DMS79 (cell line): ENCODE measurements at places on chromosomes 13 and 19.
A peak's percentile ranks its signal among the peaks of the same experiment; 100 is the strongest.

GRCh38 chr13:109348519-109349258 is 437.7 kb downstream of the IRS2 start:
- no peak for DNase-seq

DNA sequence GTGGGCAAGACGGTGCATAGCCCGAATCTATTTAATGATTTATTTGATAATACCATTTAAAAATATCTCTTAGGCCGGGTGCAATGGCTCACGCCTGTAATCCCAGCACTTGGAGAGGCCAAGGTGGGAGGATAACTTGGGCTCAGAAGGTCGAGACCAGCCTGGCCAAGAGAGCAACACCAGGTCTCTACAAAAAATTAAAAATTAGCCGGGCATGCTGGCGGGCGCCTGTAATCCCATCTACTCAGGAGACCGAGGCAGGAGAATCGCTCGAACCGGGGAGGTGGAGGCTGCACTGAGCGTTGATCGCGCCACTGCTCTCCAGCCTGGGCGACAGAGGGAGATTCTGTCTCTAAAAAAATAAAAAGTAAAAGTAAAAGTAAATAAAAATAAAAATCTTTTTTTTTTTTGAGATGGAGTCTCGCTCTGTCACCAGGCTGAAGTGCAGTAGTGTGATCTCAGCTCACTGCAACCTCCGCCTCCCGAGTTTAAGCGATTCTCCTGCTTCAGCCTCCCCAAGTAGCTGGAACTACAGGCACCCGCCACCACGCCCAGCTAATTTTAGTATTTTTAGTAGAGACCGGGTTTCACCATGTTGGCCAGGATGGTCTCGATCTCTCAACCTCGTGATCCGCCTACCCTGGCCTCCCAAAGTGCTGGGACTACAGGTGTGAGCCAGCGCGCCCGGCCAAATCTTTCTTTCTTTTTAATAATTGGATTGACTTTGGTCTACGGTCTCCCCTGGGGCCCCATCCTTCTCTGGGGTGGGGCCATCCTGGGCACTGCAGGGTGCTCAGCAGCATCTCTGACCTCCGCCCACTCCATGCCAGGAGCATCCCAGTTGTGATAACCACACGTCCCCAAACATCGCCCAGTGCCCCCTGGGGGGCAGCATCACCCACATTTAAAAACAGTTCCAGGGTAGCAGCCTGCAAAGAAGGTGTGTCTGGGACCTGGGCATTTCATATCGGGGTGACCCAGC is 90.7 kb downstream of the GNG7 start:
- DNase-seq = no peak

GRCh38 chr19:15850385-15850784 is 34.9 kb upstream of the OR10H1 start:
- DNase-seq = no peak

DNA sequence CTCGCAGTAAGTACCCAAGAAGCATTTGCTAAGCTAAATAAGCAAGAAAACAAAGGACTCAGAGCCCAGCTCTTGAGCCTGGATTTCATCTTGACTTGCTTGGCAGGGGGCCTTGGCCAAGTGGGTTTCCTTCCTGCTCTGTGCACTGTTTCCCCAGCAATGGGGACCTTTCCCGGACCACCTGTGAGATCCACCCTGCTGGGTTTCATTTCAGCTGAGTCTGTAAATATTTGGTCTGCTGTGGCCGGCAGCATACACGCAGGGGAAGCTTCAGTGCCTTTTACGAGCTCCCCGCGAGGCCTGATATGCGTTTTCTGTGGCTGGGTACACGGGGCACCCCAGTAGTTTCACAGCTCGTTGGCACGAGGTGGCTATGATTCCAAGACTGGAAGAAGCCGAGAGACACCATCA is 12.4 kb upstream of the TINCR start:
- DNase-seq = peak; percentile 92

DNA sequence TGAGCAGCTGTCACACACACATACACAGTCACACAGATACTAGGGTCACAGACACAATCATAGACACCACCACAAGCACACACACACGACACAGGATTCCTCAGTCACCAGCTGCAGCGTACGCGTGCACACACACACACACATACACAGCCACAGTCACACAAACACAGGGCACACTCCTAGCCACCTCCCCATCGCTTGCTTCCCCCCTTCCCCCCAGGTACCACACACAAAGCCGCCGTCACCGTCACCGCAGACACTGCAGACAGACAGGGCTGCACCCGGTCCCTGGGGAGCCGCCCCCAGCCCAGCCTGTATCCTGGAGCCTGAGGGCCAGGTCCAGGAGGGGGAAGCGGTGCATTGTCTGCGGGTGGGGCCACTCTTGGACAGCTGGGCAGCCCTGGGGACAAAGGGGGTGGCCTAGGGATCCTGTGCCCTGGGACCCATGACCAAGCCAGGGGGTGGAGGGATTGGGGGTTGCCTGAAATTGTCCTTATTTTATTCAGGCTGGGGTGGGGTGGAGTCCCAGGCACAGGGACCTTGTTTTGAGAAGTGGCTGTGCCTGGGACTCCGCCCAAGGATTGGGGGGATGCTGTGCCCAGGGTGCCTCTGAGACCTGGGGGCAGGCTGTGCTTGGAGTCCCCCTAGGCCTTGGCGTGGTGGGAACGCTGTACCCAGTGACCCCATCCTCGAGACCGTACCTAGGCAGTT is 957 bp downstream of the NUMBL start:
- DNase-seq = no peak

GRCh38 chr13:110426735-110427134 is 119.7 kb downstream of the COL4A2 start:
- DNase-seq = peak; percentile 85

DNA sequence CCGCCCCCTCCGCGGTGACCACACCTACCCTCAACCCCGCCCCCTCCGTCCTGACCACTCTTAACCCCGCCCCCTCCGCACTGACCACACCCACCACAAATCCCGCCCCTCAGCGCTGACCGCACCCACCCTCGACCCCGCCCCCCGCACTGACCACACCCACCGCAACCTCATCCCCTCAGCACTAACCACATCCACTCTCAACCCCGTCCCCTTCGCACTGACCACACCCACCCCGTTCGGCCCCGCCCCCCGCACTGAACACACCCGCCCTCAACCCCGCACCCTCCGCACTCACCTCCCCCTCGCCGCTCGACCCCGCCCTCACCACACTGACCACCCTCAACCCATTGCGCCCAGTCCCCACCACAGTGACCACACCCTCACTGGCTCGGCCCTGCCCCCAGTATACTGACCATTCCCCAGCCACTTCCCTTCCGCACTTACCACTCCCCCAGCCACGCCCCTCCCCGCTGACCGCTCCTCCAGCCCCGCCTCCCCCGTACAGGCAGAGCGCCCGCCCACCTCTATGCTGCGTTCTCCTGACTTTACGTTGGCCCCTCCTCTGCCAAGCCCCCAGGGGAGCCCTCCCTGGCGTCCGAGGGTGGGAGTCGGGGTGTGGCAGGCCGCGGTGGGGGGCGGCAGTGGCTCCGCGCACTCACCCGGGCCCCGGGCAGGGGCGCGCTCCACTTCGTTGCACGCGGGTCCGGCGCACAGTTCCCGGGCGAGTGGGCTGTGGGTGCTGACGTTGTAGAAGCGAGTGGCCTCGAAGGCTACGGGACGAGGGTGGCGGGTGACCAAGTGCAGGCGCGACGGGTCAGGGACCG is 8.4 kb downstream of the F2RL3 start:
- no peak for DNase-seq

DNA sequence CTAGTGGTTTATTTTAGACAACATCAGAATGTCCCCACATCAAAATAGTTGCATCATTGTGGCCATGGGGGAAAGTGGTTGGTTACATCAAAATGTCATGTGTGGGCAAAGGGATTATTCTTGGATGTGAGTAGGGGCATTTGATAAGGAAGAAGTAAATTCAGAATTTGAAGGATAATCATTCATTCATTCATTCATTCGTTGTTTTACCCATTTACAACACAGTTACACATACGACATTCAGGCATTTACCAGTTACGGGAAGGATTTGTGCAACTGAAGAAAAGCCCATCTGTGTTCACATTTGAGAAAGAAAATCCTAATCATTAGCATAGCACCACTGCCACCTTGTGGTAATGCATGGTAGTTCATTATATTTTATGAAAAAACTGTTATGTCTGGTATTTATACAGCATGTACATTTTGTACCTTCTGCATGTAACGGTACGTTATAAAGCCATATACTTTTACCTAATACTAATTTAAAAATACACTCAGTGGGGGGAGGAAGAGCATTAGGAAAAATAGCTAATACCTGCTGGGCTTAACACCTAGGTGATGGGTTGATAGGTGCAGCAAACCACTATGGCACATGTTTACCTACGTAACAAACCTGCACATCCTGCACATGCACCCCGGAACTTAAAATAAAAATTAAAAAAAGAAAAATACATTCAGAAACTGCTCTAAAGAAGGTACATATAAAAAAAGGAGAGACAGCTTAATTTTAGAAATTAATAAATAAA is 62.1 kb downstream of the DGKH start:
- DNase-seq = no peak

GRCh38 chr19:4043401-4043800 is 23.3 kb downstream of the ZBTB7A start:
- no peak for DNase-seq

DNA sequence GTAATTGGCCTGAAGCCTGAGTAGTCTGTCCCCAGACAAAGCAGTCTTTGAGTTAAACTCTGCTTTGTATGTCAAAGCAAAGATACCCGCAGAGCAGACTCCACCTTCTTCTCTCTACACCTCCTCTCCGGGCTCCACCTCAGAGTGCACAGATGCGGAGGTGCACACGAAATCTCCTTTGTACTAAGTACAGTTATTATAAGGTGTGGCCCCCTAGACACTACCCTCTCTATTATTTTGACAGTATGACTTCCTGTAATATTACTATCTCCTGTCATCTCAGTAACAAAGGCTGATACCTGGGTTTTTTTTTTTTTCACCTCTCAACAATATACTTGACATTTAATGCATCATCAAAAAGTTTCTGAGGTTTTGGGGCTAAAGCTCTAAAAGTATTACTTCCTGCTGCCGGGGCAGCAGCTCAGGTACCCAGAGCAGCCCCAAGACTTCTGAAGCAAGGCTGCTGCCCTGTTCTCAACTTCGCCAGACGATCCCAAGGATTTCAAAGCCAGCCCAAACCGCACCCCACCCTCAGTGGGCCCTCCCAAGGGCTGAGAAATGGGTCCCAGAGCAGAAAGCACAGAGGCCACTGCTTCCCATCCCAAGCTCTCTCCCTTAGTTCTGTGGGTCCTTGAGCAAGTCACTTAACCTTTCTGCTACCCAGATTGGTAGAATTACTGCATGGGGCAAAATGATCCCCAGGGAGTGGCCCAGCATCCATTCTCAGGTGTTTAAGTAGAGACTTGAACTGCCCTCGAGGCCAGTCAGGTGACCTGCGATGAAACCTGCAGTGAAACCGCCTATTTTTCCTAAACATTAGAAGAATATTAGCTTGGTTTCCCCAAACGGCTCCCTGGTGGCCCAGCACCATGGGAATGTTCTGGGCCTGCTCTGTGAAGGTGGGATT is 180.6 kb downstream of the FOXO1 start:
- DNase-seq = no peak

DNA sequence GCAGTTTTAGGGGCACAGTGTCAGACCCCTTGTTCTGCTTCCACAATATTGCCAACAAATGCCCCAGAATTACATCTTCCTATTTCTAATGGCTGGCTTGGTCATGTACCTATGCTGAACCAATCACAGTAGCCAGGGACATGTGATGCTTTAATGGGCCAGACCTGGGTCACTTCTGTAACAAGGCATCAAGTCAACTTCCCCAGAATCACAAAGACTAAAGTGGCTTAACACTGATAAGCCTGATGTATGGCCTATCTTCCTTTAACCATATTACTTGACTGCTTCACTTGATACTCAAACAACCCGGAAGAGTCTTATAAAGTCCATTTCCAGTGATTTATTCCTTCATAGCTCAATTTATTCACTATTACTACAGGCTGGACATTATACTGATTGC is 19.6 kb downstream of the LNX2 start:
- DNase-seq = no peak

DNA sequence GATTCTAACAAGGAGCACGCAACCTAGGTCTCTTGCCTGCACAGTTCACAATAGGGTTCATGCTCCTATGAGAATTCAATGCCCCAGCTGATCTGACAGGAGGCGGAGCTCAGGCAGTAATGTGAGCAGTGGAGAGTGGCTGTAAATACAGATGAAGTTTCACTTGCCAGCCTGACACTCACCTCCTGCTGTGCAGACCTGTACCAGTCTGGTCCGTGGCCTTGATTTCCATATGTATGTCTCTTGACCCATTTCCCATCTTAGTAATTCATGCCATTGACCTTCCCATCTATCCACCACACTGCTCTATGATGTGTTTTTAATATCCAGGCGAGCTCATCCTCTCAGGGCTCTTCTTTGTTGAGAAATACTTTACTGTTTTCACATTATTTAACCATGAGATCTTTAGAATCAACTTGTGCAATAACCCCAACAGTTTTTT is 95.2 kb downstream of the LRCH1 start:
- no peak for DNase-seq

GRCh38 chr13:46382224-46382623 is 4.8 kb downstream of the RUBCNL start:
- DNase-seq = no peak

DNA sequence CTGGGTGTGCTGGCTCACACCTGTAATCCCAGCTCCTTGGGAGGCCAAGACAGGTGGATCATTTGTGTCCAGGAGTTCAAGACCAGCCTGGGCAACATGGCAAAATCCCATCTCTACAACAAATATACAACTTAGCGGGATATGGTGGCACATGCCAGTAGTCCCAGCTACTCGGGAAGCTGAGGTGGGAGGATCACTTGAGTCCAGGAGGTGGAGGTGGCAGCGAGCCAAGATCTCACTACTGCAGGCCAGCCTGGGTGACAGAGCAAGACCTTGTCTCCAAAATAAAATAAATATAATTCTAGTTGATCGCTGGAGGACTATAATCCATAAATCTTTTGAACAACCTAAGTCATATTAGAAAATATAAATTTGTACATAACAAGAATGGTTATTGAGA is 1061.5 kb upstream of the PCDH9 start:
- DNase-seq = no peak

DNA sequence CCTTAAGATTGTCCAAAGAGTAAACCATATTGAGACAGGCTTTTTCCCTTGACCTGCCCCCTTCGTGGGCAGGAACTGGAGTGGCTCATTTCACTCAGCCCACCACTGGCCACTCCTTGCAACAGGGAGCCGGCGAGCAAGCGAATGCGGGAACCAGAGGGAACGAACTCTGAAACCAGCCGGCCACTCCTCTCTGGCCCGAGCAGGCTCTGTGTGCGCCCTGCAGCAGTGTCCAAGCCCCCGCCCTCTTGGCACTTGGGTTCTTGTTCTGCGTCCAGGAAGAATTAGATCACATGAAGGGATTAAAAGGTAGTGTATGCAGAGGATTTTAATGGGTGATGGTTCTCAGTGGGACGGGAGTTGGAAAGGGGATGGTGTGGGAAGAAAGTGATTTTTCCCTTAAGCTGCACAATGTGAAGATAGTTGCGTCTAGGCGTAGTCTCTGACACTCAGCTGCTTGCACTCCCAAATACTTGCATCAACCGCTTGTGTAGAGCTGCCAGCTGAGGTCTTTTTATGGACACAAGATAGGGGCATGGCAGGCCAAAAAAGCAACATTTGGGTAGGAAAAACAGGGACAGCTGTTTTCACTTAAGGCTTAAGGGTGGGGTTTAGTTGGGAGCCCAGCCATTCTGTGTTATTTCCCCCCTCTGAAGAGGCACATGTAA is 1209.7 kb upstream of the PCDH20 start:
- no peak for DNase-seq

GRCh38 chr19:17938092-17938845 is 5.5 kb downstream of the CCDC124 start:
- peak; percentile 34 for DNase-seq
